Esophagus squamous epithelium (tissue), 5 donors: ENCODE measurements at places on chromosomes 16 and 17.

DNA sequence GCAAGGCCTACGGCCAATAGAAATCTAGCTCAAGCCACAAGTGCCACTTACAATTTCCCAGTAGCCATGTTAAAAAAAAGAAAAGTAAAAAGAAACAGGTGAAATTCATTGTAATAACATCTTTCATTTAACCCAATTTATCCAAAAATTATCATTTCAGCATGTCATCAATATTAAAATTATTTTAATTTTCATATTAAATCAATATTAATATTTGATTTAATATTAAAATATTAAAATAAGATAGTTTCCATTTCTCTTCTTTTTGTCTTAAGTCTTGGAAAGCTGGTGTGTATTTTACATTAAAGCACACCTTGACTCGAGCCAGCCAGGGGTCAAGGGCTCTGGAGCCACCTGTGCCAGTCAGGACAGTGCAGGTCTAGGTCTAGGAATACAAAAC is 12.7 kb upstream of the C16orf74 start:
- no peak for DNase-seq

- no peak for DNase-seq
Measured at GRCh38 chr16:47470211-47470610, 9.1 kb downstream of the PHKB start.

GRCh38 chr17:13581925-13582324 is 19.8 kb downstream of the HS3ST3A1 start:
- DNase-seq = no peak

DNA sequence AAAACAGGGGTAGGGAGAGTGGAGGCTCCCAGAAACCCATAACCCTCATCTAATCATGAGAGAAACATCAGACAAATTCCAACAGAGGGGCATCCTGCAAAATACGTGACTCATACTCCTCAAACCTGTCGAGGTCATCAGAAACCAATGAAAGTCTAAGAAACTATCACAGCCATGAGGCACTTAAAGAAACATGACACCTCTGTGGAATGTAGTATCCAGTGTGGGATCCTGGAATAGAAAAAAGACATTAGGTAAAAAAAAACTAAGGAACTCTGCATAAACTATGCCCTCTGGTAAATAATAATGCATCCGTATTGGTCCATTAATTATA is 16.4 kb downstream of the CDH5 start:
- DNase-seq = no peak

DNA sequence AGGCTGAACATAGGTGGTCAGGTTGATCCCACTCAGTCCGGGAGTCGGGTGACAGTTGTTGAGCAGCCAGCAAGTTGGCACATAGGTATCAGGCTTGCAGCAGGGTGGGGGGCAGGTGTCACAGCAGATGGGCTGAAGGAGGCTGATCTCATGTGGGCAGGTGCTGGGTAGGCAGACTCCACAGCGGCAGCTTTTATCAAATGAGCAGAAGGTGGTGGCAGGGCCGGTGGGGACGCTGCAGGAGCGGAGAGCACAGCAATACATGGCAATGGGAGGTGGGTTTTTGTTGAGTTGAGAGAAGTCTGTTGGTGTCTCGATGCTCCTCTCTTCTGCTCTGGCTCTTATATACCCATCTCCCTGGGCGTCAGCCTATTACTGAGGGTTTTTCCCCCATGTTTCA is at the start of gene KRTAP3-1:
KRTAP3-1 (minus strand) TSS at position 318 of the 400 bp plus-strand sequence; CDS start at position 264, 54 bp downstream.
- DNase-seq = no peak

DNA sequence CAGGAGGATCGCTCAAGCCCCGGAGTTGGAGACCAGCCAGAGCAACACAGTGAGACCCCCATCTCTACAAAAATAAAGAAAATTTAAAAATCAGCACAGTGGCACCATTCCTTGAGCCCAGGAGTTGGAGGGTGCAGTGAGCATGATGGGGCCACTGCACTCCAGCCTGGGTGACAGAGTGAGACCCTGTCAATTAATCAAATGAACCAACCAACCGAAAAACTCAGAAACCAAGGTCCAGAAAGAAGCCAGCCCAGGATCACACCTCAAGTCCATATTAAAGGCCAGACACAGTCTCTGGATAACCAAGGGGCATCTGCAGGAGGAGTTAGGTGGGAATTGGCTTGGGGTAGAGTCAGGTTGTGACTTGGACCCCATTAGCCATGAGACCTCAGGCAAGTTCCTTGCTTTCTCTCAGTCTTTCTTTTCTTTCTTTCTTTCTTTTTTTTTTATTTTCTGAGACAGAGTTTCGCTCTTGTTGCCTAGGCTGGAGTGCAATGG is 2.4 kb downstream of the HSD17B1 start:
- DNase-seq = no peak

DNA sequence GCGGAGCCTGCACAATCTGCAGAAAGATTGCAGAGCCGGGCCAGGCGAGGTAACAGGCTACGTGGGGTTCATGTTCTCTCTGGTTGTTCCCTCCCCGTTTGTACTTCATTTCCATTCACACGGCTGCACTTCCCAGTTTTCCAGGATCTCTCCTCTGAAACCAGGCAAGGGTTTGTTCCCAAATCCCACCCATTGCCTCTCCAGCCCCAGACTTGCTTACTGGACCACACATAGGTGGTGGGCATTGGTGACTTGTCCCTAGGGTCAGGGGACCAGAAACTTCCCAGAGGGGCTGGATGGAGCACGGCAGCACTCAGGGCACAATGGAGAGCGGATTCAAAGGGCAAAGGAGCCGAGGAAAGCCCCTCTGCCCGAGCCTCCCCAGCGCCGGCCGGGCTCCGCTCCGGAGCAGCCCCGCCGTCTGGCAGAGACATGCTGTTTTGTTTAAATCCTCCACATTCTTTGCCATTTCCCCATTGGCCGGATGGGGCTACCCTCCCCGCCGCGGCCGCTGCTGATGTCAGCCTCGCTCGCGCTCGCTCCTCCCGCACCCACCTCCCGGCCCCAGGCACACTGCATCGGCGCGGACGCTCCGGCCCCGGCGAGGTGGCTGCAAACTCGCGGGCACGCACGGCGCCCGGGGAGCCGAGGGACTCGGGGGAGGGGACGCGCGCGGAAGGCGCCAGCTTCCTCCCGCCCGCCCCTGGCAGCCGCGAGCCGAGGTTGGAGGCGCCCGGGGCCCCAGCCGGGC is at the start of gene PITPNC1:
PITPNC1 (plus strand) TSS at position 545 of the 751 bp plus-strand sequence.
- DNase-seq = peak; percentile 34
